ENCODE measurements at places on chromosomes 7 and 10.

- DNase-seq, result no peak
These were observed 93.3 kb upstream of the MGMT start for GRCh38 chr10:129373718-129374117.

GRCh38 chr10:58755677-58756076 lies 243.0 kb downstream of the BICC1 start:
- no peak for DNase-seq

- DNase-seq, result no peak
These were observed 84.4 kb upstream of the SHH start for GRCh38 chr7:155896531-155897263.

GRCh38 chr7:86164827-86165226 lies 478.9 kb upstream of the GRM3 start:
- DNase-seq, result no peak

- DNase-seq, result no peak
These were observed 281.0 kb upstream of the PTER start for GRCh38 chr10:16155834-16156233.

DNA sequence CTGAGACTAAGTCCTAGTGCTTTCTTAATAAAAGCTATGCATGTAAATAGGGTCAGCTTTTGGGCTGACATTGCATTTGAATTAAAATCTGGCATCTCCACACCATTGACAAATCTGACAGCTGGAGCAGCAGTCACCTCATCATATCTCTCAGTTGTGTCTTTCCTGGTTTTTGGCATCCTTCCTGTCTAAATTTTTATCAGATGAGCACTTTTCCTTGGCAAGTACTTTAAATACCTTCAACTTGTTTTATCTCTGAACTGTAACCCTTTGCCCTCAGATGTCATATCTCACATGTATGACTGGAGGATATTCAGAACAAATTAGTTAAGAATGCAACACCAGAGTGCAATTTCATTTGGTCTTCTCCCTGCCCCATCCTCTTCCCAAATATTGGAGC lies 1066.2 kb downstream of the LRMDA start:
- DNase-seq, result no peak

DNA sequence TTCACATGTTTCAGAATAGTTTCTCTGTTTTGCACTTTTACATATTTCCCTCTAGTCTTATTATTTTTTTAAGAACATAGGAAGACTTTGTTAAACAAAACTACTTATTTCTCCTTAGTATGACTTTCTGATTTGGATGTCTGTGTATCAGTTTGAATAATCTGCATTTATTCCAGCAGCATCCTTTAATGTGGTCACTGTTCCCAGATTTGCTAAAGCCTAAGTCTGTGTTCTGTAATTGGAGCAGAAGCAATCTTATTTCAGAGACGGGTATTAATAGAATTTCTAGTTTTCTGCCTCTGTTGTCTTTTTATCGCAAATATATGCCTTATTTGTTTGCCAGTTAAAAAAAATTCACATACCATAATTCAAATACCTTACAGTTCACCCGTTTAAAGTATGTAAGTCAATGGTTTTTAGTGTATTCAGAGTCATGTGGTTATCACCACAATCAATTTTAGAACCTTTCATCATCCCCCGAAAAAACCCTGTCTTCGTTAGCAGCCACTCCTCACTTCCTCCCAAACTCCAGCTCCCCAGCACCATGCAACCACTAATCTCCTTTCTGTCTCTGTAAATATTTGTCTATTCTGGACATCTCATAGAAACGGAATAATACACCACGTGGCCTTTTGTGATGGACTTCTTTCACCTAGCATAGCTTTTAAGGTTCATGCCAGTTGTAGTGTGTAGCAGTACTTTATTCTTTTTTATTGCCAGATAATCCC lies 58.7 kb downstream of the INPP5F start:
- DNase-seq, result no peak

GRCh38 chr7:117132321-117133120 lies 179.2 kb downstream of the ST7 start:
- DNase-seq, result no peak

- DNase-seq, result peak; percentile 52
These were observed 507 bp downstream of the PDZD8 start for GRCh38 chr10:117374506-117375359.

DNA sequence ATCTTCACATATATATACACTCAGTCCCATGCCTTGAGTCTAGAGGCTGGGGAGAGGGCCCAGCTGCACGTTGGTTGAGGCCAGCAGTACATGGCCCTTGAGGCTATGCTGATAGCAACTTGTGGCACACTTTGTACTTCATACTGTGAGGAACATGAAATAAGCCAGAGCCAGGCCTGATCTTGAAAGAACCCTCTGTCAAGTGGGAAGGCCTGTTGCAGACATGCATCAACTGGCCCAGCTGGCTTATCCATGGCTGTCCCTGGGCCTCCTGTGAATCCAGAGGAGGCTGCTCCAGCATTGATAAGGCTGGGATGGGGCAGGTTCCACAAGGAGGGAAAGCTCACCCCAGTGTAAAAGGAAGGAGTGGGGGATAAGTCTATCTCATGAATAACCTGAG lies 140.4 kb downstream of the NRF1 start:
- no peak for DNase-seq

All from naive thymus-derived CD4-positive, alpha-beta T cell (primary cell).